ENCODE measurements at places on chromosomes 16 and 17. TPM values are rescaled to one million over a fixed set of nuclear protein-coding genes. Genes with fewer than 3 reads are reported as not detected.

Gene SNF8
- 149 TPM for total RNA-seq

Gene NPB
- 0.56 TPM for total RNA-seq

Gene HS3ST3A1
- 1.1 TPM for total RNA-seq

DNA sequence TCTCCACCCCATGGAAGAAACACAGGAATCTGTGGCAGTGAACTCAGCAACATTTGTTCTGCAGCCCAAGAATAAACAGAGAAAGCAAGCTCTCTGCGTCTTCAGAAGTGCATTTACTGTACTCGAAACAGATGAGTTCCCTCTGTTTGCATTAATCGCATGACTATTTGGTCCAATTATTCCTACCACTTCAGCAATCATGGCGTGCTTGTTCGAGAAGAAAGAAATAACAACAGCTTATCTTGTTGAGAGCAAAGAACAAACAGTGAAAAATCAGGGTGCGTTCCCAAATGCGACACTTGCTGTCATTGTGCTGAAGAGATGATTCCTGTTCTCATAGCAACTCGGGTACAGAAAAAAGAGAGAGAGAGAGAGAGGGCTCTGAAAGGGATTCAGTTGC is 445.3 kb upstream of the MAF start:
- DNase-seq, result no peak

DNA sequence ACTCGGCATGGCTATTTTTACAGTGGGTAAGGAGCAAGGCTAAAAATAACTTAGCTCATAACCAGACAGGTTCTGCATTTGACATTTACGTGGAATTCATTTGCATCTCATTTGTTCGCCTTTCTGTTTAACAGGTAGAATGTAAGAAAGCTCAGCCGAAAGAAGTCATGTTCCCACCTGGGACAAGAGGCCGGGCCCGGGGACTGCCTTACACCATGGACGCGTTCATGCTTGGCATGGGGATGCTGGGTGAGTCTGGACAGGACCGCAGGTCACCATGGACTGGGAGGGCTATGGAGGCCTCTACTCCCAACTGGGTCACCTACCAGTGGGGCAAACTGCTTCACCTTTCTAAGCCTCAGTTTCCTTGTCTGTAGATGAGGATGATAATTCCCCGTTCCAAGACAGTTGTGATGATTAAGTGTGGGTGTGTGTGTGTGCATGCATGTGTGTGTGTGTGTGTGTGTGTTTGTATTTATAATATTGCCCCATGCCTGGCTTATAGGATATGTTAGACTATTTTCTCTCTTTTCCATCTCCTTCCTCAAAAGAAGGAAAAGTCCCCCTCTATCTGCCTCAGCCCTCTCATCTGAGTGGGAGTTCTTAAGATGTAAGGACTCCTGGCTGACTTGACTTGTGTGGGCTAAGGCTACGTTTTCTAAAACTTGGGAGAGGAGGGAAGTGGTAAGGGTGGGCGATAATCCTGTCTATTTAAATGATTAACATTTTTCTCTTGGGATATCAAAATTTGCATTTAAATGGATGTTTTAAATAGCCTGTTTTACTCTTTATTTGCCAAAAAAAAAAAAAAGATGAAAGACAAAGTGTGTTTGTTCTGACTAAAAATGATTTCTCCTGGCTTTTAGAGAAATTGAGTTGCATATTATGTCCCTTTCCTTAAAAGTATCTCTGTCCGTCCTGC is 129.0 kb downstream of the CCDC182 start:
- DNase-seq, result no peak

Measured in endothelial cell (in vitro differentiated cells).